ENCODE measurements at places on chromosomes 3 and 15.
A peak's percentile ranks its signal among the peaks of the same experiment; 100 is the strongest.

DNA sequence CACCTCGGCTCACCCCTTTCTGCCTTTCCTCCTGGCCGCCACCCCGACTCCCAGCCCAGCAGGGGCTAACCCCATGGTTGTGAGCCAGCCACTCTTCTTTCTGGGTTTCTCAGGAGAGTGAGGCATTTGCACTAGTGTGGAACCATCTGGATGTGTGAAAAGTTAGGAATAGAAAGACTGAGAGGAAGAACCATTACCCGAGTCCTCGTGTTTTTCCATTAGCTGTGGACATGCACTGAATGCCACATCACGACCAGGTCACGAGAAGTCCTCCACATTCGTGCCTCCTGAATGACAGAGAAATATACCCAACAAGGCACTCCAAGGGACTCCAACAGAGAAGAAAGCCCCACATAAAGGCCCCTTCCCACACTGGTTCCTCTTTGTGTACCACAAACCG is 18.0 kb upstream of the RAD18 start:
- no peak for DNase-seq

DNA sequence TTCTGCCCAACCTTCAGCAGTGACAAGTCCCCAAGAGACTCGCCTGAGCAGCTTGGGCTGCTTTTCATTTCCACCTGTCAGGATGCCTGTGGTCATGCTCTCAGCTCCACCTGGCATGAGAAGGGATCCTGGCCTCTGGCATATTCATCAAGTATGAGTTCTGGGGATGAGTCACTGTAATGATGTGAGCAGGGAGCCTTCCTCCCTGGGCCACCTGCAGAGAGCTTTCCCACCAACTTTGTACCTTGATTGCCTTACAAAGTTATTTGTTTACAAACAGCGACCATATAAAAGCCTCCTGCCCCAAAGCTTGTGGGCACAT is 3.5 kb downstream of the MYD88 start:
- DNase-seq, result no peak

GRCh38 chr3:55636300-55637195 is 149.4 kb upstream of the WNT5A start:
- DNase-seq, result no peak

- peak; percentile 38 for DNase-seq
Observed at GRCh38 chr3:155744010-155744625, 753 bp downstream of the PLCH1 start.

GRCh38 chr3:111691293-111691909 is 96.3 kb upstream of the ZBED2 start:
- no peak for DNase-seq

- DNase-seq, result no peak
Observed at GRCh38 chr3:107581230-107581629, 58.5 kb downstream of the BBX start.

DNA sequence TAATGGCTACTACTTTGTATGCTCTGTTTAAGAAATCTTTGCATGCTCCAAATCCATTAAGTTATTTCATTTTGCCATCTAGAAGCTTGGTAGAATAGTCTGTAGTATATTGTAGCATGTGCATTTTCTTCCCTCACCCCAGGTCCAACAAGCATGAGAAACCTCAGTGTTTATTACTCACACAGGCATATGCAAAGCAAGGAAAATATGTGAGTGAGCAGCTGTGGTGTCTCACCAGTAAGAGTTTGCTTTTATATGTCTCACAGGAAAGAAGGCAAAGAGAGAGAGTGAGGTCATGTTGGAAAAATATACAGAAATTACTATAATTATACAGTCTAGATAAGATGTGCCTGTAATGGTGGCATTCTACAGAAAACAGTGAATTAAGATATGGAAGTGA is 312.5 kb downstream of the C3orf38 start:
- no peak for DNase-seq

DNA sequence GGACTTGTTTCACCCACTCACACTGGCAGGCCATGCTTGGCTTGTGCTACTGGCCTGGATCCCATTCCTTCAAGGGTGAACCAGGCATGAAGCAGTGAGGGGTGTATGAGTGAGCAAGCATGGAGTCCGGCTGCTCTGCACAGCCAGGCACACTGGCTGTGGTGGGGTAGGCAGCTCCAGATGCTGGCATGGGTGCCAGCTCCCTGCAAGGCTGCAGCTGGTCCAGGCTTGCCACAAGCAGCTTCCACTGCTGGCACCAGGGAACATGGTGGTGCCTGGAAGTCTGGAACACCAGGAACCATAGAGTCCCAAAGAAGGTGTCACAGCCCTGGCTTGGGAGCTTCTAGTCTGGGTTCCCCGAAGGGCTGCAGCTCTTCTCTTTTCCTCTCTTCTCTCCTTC is 395.1 kb downstream of the UNC13C start:
- no peak for DNase-seq

DNA sequence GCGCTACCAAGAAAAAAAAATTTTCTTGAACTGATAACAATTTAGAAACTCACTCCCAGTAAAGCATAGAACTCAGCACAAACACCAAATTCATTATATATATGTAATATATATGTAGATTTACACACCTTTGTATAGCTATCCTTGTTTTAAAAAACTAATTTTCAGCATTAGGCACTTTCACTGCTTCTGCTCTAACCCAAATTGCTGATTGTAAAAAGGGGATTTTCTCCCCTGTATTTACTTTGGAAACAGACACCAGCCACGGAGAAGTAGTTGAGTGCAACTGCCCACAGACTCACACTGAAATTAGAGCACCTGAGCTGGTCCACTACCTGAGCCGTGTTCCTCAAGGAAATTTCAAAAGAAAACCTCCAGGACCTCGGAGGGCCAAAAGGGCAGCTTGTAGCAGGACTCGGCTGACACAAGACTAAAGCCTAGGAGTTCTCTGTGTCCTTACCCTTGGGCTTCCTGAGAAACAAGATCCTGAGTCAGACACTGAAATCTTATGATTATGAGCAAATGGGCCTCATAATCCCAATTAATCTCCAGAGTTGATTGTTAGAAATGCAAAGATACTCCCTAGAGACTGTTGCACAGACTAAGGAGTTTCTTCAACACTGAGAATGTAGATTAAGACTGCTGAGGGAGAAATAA is 106.0 kb downstream of the TNIK start:
- DNase-seq, result no peak

- DNase-seq, result no peak
Observed at GRCh38 chr3:178097576-178097975, 438.7 kb upstream of the KCNMB2 start.

DNA sequence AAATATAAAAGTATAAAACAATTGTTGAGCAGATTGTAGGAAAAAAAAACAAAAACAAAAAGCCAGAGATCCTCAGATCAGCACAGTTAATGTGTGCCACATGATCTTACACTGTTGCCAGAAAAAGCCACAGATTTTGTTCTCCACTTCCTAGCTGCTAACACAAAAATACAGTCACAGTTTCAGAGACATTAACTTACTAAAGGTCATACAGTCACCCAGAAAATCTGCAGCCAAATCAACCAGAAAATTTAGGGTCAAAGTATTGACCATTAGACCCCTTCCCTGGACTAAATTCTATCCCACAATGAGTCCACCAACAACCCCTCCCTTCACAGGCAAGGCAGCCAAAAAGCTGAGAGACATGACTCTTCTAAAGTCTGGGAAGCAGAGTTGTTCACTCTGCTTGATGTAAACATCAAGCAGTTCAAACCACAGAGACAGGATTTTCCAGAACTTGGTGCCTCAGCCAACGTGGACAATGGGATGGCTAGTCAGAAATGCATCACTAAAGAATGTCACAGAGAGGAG is 59.1 kb downstream of the SST start:
- DNase-seq, result no peak

- DNase-seq, result peak; percentile 86
Observed at GRCh38 chr3:39196671-39197356, 4.4 kb upstream of the XIRP1 start.

- DNase-seq, result no peak
Observed at GRCh38 chr3:40044487-40044886, 235.1 kb downstream of the MYRIP start.

DNA sequence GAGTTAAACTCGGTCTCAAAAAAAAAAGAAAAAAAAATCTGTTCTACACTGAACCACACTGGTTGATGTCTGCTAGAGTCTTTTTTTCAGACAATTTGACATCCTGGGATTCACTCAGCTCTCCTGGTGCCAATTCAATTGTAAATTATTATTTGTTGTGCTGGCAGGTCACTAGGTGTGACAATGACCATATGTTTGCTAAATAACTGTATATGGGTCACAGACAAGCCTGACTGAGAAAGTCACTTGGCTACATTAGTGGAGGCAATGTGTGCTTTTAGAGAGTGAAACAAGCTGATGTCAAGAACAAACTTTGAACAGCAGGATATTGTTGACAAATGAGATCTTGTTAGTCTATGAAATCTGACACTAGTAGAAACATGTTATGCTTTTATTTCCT is 1379.1 kb downstream of the ZPLD1 start:
- no peak for DNase-seq

- no peak for DNase-seq
Observed at GRCh38 chr3:28576614-28577200, 228.1 kb upstream of the AZI2 start.

- no peak for DNase-seq
Observed at GRCh38 chr3:65439641-65440284, 599.0 kb downstream of the MAGI1 start.

- no peak for DNase-seq
Observed at GRCh38 chr15:95134431-95135110, 903.2 kb downstream of the MCTP2 start.

- peak; percentile 46 for DNase-seq
Observed at GRCh38 chr3:128559486-128560225, 66.7 kb upstream of the GATA2 start.

- no peak for DNase-seq
Observed at GRCh38 chr3:104575634-104576033, 791.1 kb upstream of the ALCAM start.

- DNase-seq, result no peak
Observed at GRCh38 chr3:30082652-30083051, 523.7 kb upstream of the TGFBR2 start.

GRCh38 chr3:177050501-177051237 is 146.6 kb downstream of the TBL1XR1 start:
- DNase-seq, result peak; percentile 47
